KG1 (cell line): ENCODE measurements at places on chromosomes 7 and 10.

- DNase-seq, result no peak
These were observed 52.9 kb downstream of the NRAP start for GRCh38 chr10:113610631-113611601.

- no peak for DNase-seq
These were observed 866 bp downstream of the CNOT4 start for GRCh38 chr7:135508883-135509588.

- DNase-seq, result no peak
These were observed 243.9 kb downstream of the SNX10 start for GRCh38 chr7:26535483-26536007.

DNA sequence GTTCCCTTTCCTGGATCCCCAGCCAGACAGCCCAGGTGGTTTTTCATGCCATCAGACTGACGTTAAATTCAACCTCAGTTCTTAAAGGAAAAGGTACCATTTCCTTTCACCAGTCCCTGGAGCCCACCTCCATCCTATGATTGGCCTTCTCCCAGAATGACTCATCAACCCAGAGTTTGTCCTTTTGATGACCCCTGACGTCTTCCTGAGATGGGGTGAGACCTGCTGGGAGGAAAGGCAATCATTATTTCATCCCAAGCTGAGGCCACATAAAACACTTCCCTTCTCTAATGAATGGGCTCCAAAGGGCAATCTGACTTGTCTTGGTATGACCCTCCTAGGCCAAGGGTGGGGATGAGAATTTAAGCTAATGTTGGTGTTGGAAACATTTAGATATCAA, 750.7 kb downstream of the SUGCT start:
- no peak for DNase-seq

DNA sequence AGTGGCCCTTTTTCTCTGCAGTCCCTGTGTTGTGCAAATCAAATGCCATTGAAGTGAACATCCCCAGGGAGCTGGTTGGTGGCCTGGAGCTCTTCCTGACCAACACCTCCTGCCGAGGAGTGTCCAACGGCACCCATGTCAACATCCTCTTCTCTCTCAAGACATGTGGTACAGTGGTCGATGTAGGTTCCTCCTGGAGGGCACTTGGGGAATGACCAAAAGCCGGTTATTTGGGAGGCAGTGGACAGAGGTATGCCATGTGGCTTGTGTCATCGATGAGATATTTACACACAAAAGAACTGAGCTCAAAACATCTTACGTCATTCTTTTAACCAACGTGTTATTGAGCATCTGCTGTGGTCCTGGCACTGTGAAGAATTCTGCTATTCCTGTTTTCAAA, 19.7 kb downstream of the OIT3 start:
- DNase-seq, result no peak

- no peak for DNase-seq
These were observed 26.1 kb downstream of the INPP5A start for GRCh38 chr10:132563485-132564248.

GRCh38 chr7:67858931-67859330, 862.3 kb downstream of the TYW1 start:
- DNase-seq, result no peak

DNA sequence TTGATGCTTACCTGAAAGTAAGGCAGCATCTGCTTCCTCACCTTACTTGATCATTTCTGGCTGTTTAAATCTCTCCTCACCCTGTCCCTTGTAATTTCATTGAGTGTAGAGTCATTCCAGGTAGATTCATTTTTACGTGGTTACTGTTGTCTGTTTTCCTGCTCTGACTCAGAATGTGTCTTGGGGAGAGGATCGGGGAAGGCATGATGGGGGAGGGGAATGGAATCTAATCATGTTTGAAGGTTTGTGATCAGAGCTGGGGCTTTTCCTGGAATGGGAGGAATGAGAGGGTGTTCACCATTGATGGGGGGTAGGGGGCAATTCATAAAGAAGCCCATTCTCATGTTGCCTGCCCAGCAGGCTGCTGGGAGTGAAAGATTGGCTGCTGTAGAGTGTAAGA, 18.7 kb downstream of the SEC24C start:
- DNase-seq, result no peak

DNA sequence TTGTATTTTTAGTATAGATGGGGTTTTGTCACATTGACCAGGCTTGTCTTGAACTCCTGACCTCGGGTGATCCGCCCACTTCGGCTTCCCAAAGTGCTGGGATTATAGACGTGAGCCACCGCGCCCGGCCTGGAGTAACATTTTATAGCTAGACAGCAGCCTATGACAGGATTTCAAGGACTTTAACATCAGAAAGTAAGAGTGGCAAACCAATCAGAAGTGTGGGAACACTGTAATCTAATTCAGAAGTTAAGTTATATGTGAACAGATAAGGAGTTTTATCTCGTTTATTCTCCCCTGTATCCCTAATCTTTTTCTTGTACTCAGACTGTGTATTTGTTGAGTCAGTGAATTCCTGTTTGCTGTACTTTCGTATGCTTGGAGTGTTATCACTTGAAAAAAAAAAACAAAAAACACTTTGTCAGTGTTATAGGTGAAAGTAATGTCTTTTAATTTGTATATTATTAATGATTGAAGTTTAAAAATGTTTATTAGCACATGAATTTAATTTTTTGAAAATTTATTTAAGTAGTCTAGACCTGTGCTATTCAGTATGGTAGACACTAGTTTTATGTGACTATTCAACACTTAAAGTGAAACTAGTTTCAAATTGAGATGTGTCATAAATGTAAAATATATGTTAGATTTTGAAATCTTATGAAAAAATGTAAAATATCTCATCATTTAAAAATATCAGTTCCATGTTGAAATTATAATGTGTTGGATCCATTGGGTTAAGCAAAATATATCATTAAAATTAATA, 38.6 kb downstream of the RSBN1L start:
- DNase-seq, result no peak

DNA sequence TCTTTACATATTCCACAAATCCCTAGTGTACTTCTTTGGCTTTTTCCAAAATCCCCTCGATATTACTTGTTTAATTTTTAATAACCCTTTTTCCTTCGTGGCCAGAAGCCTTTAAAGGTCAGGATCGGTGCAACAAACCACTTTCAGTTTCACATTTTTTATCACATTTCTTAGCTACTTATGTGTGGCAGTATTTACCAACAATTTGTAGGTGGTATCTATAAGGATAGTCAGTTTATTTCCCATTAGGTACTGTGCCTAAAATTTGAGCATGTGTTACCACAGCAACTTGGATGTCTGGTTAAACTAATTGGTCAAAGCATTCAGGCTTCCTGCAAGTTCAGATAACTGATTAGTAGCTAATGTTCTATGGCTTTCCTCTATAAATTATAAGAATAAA, 104.9 kb downstream of the CDK14 start:
- DNase-seq, result no peak

- no peak for DNase-seq
These were observed 4.2 kb upstream of the TCF7L2 start for GRCh38 chr10:112945811-112946210.

- DNase-seq, result no peak
These were observed 290.9 kb downstream of the CRPPA start for GRCh38 chr7:16130111-16131110.

DNA sequence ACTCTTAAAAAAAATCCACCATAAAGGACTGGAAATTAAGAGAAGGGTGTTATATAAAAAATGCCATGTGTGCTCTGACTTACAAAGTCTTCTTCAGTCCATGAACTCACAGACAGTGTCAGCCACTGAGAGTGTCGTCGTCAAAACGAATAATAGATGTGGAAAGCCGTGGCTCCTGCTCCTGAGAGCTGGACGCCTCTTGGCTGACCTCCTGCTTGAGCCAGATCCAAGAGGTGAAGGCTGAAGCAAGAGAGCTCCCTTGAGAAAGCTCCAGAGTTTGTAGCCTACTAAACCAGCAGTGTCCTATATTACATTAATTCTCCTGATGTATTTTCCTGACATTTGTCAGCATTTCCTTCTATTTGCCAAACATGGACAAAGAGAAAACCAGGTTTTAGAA, 234.3 kb upstream of the C7orf33 start:
- no peak for DNase-seq

GRCh38 chr10:102538811-102539210, 35.0 kb downstream of the SUFU start:
- DNase-seq, result no peak

DNA sequence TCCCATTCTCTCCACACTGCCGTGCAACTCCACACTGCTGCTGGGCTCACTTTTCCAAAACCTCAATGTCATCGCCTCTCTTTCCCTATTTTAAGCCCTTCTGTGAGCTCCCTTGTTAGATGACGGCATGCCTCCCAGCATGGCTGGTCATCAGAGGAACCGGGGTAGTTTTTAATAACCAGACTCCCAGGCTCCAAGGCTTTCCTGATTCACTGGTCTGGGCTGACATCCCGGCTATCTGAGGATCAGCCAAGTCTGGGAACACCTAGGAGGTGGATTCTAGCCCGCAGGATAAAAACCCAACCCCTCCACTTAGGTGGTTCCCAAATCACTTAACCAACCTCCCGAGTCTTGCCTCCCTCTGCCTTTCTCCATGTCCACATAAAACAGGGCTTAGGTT, 295.4 kb upstream of the FZD8 start:
- no peak for DNase-seq

- no peak for DNase-seq
These were observed 50.0 kb downstream of the CFAP58 start for GRCh38 chr10:104403636-104404035.

GRCh38 chr10:5557040-5557721, 32.4 kb downstream of the CALML3 start:
- no peak for DNase-seq

DNA sequence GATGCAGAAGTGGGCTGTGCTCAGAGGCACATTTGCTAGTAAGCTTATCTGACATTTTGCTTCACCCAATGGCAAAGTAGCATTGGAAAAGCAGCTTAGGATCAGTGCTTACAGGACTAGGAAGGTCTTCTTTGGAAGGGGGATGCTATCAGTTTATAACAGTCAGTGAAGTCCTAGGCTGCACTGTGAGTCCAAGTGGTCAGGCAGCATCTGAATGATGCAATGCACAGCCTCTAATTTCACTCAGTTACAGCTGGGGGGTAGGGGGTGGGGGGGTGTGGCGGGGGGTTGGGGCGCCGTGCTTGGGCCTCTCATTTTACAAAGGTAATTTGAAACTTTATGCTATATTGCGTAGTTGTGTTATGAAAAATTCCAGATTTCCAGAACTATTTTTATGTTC, 652.3 kb upstream of the MGMT start:
- no peak for DNase-seq

DNA sequence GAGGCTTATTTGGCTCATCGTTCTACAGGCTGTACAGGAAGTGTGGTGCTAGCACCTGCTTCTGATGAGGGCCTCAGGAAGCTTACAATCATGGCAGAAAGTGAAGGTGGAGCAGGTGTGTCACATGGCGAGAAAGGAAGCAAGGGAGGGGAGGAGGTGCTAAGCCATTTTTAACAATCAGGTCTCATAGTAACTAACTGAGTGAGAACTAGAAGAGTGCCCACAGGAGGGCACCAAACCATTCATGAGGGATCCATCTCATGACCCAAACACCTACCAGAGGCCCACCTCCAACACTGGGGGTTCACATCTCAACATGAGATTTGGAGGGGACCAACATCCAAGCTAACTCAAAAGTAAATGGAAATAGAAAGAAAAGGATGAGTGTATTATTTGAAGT, 78.1 kb downstream of the CXCL12 start:
- DNase-seq, result no peak

- no peak for DNase-seq
These were observed 73.9 kb upstream of the SMNDC1 start for GRCh38 chr10:110378533-110379108.
